ENCODE measurements at places on chromosomes 12 and 14. TPM values are rescaled to one million over a fixed set of nuclear protein-coding genes. Genes with fewer than 3 reads are reported as not detected.

DNA sequence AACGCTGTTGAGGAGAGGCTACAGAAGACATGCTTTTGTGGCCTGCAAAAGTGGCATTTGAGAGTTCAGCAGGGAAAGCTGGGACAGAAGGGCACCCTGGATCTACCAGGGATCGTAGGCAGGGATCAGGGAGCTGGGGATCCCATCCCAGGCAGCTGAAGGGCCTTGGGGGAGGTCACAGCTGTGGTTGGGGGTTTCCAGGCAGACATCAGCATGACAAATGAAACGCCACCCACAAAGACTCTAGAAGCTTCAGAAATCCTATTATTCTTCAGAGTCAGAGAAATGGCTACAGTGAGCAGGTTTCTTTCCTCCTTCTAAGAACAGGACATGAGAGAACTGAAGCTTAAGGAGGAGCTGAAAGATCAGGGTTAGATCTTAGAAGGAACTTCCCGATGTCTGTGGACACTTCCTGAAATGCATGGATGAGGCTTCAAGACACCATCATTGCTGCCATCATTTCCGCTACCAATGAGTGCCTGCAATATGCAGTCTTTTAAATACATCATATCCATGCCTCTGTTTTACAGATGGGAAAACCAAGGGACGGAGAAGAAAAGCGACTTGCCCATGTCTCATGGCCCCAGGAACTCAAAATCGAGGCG is 104.3 kb downstream of the RBM19 start:
- DNase-seq = no peak

- no peak for DNase-seq
Measured at GRCh38 chr12:123233505-123234308, 471 bp downstream of the MTRFR start.

- no peak for DNase-seq
Measured at GRCh38 chr12:24798335-24798734, 150.6 kb downstream of the BCAT1 start.

- peak; percentile 13 for DNase-seq
Measured at GRCh38 chr14:64234877-64235651, 59.1 kb downstream of the ESR2 start.

GRCh38 chr14:68817506-68818212 is 24.8 kb upstream of the ZFP36L1 start:
- DNase-seq = no peak

- no peak for DNase-seq
Measured at GRCh38 chr14:89848165-89848564, 106.4 kb downstream of the EFCAB11 start.

GRCh38 chr14:52272375-52272774 is 4.9 kb downstream of the PTGDR start:
- DNase-seq = no peak

C12orf54 gene
- polyA plus RNA-seq = 3.3 TPM

Measured in keratinocyte (primary cell).